Breast epithelium (tissue), 4 donors: ENCODE measurements at places on chromosomes 5 and 9.

DNA sequence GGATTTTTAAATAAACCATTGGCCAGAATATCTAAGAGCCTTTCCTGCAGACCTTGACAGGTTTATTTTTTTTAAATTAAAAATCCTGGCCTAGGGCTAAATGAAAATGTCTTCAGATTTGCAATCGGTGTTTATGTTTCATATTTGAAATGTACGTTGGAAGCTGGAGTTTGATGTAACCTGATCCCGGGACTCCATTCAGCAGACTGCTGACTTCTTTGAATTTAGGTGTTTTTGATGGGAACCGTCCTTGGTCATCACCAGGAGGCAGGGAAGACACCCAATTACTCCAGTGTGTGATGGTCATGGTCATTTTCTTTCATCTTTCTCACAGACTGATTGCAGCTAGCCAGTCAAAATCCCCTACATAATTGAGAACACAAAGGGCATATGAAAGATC is 60.1 kb upstream of the BRINP1 start:
- no peaks in the 10 kb centered on the region for H3K4me1 ChIP-seq
- H3K4me3 ChIP-seq: no peak overlapping the region
- H3K27me3 ChIP-seq: no peaks in the 10 kb centered on the region
- H3K27ac ChIP-seq: no peak overlapping the region

- H3K4me1 ChIP-seq: no peaks in the 10 kb centered on the region
- no peaks in the 10 kb centered on the region for H3K36me3 ChIP-seq
- H3K27ac ChIP-seq: peak overlapping the region; percentile 57
Observed at GRCh38 chr5:71973563-71973962, 133.7 kb upstream of the MAP1B start.

DNA sequence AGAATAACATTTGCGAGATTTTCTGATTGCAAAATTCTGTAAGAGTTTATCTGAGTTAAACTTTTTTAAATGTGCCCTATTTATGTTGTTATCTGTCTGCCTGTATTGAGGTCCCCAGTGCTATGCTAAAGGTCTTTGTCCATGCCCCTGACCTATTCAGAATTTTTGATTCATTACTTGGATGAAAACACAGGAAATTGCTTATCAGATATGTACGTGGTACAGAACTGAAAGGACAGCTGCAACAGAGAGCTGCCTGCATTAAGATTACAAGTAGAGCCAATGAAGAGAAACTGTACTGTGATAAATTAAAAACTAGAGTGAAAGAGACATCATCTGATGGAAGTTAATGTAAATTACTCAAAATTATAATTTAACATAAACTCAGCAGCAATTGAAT is 408.8 kb downstream of the ADGRV1 start:
- H3K4me1 ChIP-seq: no peaks in the 10 kb centered on the region
- no peak overlapping the region for H3K27ac ChIP-seq
- no peak overlapping the region for H3K4me3 ChIP-seq
- no peaks in the 10 kb centered on the region for H3K36me3 ChIP-seq
- no peak for DNase-seq
- H3K27me3 ChIP-seq: no peaks in the 10 kb centered on the region

GRCh38 chr5:83331842-83332241 is 139.7 kb upstream of the VCAN start:
- H3K27me3 ChIP-seq: no peaks in the 10 kb centered on the region
- no peak overlapping the region for H3K27ac ChIP-seq
- no peak for DNase-seq
- H3K36me3 ChIP-seq: no peaks in the 10 kb centered on the region
- no peak overlapping the region for H3K4me3 ChIP-seq

DNA sequence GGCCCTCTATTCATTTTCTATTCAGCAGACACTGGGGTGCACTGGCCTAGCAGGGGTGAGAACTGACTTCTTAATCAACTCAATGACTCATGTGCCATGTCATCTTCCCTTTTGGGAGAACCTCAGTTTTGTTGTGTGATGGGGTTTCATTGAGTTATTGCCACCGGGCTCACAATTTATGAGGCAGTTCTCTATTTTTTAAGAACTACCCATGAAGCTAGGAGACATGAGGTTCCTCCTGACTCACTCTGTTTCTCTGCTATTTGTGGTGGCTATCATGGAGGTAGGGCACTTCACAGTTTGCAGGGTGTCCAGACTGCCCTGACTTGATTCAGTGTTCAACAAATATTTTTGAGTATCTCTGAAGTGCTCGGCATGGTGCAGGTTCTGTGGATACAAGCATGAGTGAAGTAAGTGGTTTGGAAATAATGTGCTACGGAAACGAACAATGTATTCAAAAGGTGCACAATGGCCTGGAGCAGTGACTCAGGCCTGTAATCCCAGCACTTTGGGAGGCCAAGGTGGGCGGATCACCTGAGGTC is 39.3 kb downstream of the SPARC start:
- no peaks in the 10 kb centered on the region for H3K4me1 ChIP-seq
- no peak overlapping the region for H3K27ac ChIP-seq
- no peaks in the 10 kb centered on the region for H3K36me3 ChIP-seq
- no peak overlapping the region for H3K4me3 ChIP-seq
- DNase-seq: no peak

DNA sequence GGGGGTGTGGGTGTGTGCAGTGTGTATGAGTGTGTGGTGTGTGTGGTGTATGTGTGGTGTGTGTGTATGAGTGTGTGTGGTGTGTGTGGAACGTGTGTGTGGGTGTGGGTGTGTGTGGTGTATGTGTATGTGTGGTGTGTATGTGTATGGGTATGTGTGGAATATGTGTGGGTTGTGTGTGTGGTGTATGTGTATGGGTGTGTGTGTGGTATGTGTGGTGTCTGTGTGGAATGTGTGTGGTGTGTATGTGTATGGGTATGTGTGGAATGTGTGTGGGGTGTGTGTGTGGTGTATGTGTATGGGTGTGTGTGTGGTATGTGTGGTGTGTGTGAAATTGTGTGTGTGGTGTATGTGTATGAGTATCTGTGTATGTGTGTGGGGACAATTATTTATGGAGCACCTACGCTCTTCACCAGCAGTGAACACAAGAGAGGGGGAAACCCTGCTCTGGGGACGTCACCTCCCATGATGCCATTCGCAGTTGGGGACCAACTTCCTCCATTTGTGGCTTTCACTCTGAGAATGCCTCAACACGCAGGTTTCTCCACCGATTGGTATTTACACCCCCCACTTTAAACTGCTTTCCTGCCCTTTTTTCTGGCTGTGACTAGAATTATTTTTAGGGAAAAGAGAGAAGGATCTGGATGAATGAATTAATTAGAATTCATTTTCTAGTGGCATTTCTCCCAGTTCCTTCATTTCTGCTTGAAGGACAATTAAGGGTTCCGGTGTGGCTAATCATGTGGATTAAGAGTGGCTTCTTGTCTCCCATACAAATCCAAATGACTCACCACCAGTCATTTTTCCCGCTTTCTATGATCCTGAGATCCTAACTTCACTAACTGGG is 238.1 kb downstream of the ROR2 start:
- H3K4me1 ChIP-seq: no peaks in the 10 kb centered on the region
- no peak overlapping the region for H3K4me3 ChIP-seq
- H3K27me3 ChIP-seq: no peaks in the 10 kb centered on the region
- DNase-seq: no peak
- H3K36me3 ChIP-seq: no peaks in the 10 kb centered on the region

- H3K4me1 ChIP-seq: no peaks in the 10 kb centered on the region
- H3K36me3 ChIP-seq: no peaks in the 10 kb centered on the region
- H3K4me3 ChIP-seq: no peak overlapping the region
- H3K27me3 ChIP-seq: no peaks in the 10 kb centered on the region
Observed at GRCh38 chr9:91783411-91783810, 166.6 kb downstream of the ROR2 start.

DNA sequence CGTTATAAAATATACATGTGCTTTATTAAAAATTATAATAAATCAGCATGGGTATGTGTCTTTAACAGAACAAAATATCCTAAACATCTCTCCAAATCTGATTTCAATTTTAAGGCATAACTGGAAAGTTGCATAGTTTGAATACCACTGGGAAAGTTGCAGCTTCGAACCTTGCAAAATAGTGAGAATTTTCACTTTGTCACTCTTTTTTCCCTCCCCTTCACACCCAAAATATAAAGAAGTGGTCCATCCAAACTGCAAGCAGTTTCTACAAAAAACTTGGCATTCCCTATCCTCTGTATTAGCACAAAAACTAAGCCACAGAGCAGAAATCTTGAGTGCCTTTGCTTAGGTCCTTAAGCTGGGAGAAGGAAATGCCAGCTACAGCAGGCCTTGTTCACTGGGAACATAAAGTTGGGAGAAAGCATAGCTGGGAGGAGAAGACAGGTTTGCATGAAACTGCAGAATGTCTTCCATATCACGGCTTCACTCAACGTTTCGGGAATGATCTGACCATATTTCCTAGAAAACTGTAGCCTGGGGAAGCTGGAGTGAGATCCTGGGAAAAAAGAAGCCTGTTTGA is 400.3 kb downstream of the EBF1 start:
- no peak for DNase-seq
- peak overlapping the region; percentile 52 for H3K27ac ChIP-seq
- no peaks in the 10 kb centered on the region for H3K4me1 ChIP-seq
- H3K27me3 ChIP-seq: no peaks in the 10 kb centered on the region
- no peaks in the 10 kb centered on the region for H3K36me3 ChIP-seq

DNA sequence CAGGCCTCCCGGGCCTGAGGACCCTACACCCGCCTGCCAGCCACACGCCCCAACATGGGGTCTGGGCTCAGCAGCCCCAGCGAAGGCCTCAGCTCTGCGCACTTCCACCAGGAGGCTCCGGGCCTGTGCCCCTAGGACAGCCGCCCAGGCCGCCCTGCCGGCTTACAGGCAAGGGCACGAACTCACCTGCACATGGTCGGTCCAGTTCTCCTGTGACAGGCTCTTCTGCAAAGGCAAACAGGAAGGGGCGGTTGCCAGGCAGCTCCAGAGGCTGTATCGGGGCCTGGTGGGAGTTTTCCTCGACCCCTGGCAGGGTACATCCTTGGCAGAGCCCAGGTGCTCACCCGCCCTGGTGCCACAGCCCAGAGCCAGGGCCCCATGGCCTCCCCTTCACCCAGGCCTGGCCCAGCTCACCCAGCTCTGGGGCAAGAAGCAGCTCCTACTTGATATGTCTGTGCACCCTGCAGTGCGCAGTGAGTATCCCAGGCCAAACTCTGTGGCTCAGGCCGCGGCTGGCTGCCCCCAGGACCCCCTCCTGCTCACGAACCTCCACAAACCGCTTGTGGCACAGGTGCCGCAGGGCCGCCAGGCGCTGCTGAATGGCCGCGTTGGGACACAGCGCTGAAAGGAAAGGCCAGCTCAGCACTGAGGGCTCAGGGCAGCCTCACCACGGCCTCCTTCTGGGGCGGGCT is 52.2 kb upstream of the NRARP start:
- no peaks in the 10 kb centered on the region for H3K36me3 ChIP-seq
- peak overlapping the region; percentile 25 for H3K27ac ChIP-seq
- no peak overlapping the region for H3K4me3 ChIP-seq
- no peak for DNase-seq
